ENCODE measurements at places on chromosomes 5 and 9. TPM values are rescaled to one million over a fixed set of nuclear protein-coding genes. Genes with fewer than 3 reads are reported as not detected.

The MRPL50 gene
- total RNA-seq: 16.8 TPM

The ARID3C gene
- total RNA-seq: 0.10 TPM

The HTR1A gene
- not detected for total RNA-seq

The C5orf47 gene
- not detected for total RNA-seq

The SREK1 gene
- 30.5 TPM for total RNA-seq

The CLIC3 gene
- total RNA-seq: 2.4 TPM

The C9orf153 gene
- total RNA-seq: not detected

The SVEP1 gene
- 1.9 TPM for total RNA-seq

The HMCN2 gene
- 0.09 TPM for total RNA-seq

All from A549 treated with DMSO at 1 μM for 4 hours (cell line).